ENCODE measurements at places on chromosomes 13 and 19.

DNA sequence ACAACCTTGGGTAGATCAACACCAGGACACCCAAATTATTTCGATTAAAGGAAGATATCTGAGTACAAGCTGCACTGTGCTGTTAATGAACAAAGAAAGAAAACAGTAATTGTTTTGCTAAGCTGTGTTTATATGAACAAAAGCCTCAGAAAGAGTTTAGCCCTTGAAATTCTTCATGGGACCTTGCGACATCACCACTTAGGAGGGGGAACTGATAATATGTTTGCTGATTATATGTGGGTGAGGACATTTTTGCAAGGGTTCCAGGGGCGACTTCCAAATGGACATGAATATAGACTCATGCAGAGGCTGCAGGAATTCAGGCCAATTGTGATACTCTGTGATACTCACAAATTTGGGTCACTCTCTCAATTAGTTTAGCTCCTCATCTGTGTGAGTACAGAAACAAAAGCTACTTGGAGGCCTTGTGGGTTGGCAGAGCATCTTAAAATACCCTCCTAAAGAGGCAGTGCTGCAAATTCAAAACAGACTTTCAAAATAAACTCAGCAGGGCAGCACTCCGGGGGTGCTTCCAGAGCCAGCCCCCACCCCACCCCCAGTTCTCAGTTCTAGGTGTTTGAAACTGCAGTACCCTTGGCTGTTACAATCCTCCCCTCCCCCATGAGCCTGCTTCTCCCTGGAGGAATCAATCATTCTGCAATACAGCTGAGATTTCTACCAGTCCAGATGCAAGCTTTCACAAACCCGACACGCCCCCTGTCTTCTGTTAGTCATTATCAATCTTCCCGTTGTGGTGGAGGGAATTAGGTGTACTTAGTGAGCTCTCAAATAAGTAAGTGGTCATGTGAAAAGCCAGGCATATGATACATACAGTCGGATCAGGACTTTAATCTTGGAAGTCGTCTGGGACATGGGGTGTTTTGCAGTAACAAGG lies 97.0 kb upstream of the MBNL2 start:
- no peak for DNase-seq

- DNase-seq: no peak
These were observed 944.0 kb upstream of the MIR17HG start for GRCh38 chr13:90403330-90404082.

- no peak for DNase-seq
These were observed 15.2 kb upstream of the TOMM40 start for GRCh38 chr19:44875666-44876451.

GRCh38 chr13:110256126-110256905 lies 50.6 kb downstream of the COL4A1 start:
- DNase-seq: no peak

- DNase-seq: no peak
These were observed 45.8 kb downstream of the GGACT start for GRCh38 chr13:100542826-100543156.

DNA sequence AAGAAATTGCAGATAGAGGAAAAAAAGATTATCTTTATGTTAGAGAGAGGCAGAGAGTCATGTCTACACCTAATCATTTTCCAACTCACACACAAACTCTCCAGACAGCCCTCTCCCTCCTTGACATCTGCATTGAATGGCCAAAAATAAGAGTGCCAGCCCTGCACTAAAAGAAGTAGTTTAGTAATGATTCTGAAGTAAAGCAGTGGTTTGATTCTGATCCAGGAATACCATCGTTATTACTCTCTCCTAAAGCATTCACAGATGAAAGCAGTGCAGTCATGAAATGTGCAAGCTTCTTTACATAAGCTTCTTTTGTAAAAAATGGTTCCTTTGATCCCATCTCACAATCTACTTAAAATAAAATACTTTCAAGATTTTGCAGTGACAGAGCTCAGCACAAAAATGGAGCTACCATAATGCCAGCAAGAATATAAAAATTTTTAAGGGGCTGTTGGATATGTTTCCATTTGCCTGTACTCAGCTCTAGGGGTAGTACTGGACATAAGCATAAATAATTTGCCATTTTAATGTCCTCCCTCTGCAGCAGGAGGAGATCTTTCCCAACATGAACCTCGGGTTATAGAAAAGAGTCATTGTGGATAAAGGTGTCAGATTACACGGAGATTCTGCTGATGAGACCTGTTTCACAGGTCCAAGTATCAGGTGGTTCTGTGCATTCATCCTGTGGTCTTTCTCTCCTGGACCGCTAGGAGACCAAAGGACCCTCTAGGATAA lies 406.3 kb downstream of the DCT start:
- DNase-seq: no peak

DNA sequence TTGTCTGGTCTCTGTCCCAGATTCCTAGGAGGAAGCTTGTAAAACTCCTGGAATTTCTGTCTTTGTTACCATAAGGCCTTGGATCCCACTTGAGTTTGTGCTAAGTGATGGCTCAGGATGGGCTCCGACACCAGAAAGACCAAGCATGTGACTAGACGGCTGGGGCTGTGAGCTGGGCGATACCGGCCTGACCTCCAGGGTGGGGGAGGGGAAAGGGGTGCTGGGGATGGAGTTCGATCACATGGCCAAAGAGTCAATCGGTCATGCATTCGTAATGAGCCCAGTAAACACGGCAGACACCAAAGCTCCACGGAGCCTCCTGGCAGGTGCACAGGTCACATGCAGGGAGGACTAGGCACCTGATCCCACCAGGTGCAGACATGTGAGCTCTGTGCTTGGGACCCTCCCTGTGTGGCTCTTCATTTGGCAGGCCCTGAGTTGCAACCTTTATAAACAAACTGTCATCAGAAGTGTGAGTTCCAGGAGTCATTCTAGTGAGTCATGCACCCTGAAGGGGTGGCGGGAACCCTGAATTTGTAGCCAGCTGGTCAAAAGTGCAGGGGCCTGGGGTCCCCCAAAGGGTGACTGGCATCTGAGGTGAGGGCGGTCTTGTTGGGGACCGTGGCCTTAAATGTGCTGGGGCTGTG lies 27.1 kb downstream of the ELAVL1 start:
- no peak for DNase-seq

DNA sequence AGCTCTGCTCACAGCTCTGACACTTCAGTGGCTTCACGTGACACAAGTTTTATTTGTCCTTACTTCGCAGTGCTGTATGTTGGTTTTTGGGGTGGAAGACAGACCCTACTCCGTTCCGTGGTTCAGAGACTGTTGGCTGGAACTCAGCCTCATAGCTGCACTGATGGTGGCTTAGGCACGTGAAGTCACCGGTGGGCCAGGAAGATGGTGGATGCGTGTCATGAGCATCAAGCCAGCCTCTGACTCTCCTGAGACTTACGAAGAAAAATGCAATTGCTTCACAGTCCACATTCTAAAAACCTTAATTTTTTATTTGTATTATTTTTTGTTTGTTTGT lies 161.4 kb upstream of the SOX1 start:
- no peak for DNase-seq

GRCh38 chr19:2981898-2982297 lies 4.5 kb downstream of the TLE6 start:
- no peak for DNase-seq

- no peak for DNase-seq
These were observed 353.1 kb downstream of the UQCRFS1 start for GRCh38 chr19:28859811-28860210.

DNA sequence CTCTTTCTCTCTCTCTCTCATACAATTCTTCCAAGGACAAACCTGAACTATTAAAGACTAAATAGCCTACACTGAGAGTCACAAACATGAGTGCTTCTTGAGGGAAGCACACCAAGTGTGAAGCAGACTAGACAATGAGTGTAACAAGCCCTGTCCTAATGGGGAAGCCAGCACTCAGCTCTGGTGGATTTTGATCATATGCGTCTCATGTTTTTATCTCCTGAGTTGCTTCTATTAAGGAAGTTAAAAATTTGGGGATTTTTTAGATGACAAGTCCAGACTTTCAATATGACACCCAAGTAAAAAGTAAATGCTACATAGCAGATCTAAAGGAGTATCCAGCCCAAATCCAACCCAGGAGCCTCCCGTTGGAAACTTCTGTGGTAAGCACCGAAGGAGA lies 437.8 kb downstream of the RFC3 start:
- DNase-seq: no peak

GRCh38 chr13:112145551-112146360 lies 78.8 kb downstream of the SOX1 start:
- no peak for DNase-seq

GRCh38 chr13:111505175-111505777 lies 184.8 kb downstream of the TEX29 start:
- DNase-seq: no peak

DNA sequence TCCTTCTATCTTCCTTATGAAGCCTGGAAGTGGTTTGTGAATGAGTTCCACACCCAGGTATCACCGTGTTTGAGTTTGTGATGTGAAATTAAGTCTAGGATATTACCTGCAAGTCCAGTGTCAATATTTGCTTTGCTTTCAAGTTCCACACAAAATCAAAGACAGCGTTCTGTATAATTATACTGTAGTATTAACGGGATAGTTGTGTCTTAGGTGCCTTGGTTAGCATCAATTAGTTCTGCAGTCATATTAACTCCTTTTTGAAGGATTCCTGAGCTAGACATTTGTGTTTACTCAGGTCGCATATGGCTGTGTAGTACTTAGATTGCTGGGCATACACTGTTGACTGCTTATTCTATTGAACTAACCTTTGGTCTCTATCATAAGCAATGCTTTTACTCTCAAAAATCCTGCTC lies 54.4 kb downstream of the ERCC5 start:
- no peak for DNase-seq

DNA sequence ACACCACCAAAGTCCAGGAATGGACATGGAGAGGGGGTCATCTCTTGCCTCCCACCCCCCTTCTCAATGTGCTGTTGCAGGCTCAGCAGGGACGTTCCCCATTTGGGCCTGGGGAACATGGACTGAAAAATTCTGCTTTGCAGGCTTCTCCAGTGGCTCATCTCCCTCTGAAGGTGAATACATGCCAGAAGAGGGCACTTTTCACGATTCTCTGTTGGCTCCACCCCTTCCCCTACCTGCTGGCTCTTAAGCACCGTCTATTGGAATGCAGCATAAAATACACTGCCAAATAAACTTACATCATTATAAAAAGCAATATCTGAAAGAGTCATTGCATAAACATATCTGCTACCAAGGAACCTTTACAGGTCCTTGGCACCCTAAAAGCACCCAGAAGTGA lies 35.7 kb downstream of the NHLRC3 start:
- no peak for DNase-seq

- DNase-seq: no peak
These were observed 47.9 kb downstream of the COL4A1 start for GRCh38 chr13:110258876-110259631.

GRCh38 chr19:14576363-14576762 lies 4.5 kb upstream of the NDUFB7 start:
- DNase-seq: no peak

- no peak for DNase-seq
These were observed 9.9 kb downstream of the HSPH1 start for GRCh38 chr13:31151837-31152236.

- DNase-seq: no peak
These were observed 60.3 kb downstream of the SLC7A9 start for GRCh38 chr19:32809254-32809653.

DNA sequence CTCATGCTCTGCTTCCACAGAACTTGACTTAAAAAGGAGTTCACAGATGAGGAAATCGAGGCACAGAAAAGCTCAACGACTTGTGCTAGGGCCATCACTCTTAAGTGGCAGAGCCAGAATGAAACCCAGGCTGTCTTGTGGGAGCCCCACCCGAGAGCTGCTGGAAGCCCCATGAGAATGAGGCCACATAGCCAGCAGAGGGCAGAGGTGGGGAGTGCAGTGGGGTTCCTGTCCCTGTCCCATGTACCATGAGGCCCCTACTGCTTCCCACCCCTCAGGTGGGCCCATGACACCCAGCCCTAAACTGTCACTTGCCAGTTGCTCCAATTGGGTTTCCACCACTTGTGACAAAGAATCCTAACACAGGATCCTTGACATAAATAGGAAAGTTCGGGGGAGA lies 175.9 kb downstream of the IRS2 start:
- DNase-seq: no peak

GRCh38 chr13:32669030-32669646 lies 82.9 kb downstream of the PDS5B start:
- no peak for DNase-seq

- DNase-seq: no peak
These were observed 951.3 kb downstream of the SLITRK5 start for GRCh38 chr13:88622362-88622973.

DNA sequence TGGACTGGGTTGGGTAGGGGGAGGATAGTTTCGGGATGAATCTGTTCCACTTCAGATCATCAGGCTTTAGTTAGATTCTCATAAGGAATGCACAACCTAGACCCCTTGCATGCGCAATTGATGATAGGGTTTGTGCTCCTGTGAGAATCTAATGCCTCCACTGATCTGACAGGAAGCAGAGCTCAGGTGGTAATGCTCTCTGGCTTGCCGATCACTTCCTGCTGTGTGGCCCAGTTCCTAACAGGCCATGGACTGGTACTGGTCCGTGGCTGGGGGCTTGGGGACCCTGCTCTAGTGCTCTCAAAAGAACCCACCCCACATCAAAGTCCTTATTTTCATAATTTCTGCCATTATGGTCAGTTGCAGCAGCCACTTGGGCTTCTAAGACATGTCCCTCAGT lies 30.1 kb downstream of the DNAJC3 start:
- no peak for DNase-seq

GRCh38 chr19:46812977-46813838 lies 24.8 kb upstream of the SLC1A5 start:
- DNase-seq: no peak

DNA sequence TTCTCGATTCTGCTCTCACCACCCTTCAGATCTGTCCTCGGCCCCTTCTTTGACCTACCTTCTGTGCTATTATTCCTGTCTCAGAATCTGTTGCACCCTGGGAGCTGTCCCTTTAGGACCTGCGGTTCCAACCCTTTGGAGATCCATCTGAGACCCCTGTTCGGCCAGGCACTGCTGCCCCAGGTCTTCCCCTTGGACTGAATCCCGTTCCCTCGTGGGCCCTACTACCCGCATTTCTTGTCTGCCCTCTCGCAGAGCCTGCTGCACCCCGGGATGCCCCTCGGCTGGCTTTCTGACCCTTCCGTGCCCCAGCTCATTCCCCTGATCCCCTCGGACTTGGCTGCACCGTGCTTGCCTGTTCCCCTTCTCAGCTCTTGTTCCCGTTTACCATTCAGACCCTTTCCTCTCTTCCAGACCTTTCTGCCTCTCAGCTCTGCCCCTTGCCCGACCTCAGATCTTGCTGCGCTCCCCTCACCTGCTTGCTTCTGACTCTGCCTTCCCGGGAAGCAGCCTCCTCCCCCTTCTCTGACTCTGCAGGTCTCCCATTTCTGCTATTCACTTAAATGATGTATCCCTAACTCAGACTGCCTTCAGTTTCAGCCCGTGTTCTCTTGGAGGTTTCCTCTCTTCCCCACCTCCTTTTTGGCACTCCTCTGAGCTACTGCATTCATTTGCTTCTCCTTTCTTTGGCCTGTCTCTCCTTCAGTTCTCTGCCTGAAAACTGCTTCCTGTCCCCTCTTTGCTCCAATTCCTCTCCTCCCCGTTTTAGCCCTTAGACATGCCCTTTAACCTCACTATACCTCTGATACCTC lies 1.1 kb downstream of the ARHGAP35 start:
- no peak for DNase-seq
